NCI-H2029 (cell line): ENCODE measurements at places on chromosomes 4 and X.

DNA sequence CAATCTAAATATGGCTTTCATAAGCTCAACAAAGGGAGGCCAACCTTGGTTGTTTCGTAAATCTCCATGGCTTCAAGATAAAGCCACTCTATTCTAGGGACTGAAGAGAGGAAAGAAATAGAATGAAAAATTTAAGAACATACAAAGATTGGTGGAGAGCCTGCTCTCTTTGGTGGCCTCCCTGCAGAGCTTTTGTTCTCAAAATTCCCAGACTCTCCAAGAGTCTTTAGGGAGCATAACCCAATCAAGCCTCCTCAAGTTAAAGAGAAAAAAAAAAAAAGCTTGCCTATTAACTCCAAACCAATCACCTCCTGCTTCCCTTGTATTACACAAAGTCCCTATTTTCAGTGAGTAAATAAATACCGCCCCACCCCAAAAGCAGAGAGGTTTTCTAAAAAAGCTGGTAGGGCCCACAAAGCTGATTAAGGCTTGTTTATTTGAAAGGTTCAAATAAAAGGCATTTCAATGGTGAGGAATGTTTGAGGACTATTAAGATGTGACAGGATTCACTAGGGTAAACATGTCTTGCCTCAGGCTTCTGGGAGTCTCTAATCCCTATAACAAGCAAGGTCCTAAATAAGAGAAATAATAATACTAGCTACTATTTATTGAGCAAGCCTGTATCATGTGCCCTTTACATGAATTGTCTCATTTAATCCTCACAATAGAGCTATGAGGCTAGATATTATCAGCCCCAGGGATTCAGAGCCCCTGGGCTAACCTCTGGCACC is 71.6 kb downstream of the GPC3 start:
- DNase-seq = no peak

- no peak for DNase-seq
These were observed 24.3 kb upstream of the MAOA start for GRCh38 chrX:43631841-43632240.

GRCh38 chr4:8341691-8342090 is 72.1 kb downstream of the HTRA3 start:
- DNase-seq = no peak

DNA sequence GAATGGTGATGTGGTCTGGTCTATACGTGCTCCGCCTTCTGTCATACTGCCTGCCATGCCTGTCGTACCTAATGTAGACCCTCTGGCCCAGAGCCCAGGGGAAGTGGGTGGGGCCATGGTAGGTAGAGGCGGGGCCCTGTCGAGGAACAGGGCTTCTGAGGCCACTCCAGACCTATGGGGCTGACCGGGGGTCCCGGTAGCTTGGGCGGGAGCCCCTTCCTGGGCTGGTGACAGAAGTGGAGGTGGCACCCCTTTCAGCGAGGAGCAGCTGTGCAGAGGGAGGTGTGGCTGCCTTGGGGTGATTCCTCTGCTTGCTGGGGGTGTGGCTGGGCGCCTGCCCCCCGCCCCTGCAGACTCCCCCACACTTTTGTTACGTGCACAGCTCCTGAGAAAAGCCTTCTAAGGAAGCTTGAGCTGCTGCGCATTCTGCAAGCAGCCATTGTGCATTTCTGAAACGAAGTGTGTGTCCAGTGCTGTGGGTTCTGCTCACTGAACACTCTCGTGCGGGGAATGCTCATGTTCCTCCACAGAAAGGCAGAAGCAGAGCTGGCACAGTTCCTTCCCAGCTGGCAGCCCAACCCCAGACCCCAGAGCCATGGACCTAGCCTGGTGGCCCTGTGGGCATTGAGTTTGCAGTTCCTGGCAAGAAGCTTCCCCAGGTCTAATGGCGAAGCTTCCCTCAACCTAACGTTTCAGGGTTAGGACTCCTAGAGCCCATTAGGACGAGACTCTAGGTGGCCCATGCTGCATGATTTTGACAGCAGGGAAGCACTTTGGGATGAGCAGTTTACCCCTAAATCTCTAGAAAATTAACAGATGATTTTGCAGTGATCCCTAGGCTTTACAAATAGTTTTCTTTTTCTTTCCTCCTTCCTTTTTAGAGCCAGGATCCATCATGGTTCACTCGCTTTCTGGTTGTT is 72.7 kb upstream of the HGFAC start:
- DNase-seq = peak; percentile 65

DNA sequence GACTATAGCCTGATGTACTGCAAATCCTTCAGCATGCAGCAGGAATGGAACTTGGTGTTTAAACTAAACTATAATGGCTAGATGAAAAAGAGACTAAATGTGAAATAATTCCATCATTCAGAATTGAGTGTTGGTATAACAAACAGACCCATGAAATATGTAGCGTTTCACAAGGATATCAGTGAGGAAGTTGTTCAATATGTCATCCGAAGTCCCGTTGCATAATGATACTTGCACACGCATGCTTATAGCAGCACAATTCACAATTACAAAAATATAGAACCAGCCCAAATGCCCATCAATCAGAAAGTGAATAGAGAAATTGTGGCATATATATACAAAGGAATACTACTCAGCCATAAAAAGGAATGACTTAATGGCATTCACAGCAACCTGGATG is 20.4 kb downstream of the MECP2 start:
- DNase-seq = no peak
